ENCODE measurements at places on chromosomes 5 and 9.

DNA sequence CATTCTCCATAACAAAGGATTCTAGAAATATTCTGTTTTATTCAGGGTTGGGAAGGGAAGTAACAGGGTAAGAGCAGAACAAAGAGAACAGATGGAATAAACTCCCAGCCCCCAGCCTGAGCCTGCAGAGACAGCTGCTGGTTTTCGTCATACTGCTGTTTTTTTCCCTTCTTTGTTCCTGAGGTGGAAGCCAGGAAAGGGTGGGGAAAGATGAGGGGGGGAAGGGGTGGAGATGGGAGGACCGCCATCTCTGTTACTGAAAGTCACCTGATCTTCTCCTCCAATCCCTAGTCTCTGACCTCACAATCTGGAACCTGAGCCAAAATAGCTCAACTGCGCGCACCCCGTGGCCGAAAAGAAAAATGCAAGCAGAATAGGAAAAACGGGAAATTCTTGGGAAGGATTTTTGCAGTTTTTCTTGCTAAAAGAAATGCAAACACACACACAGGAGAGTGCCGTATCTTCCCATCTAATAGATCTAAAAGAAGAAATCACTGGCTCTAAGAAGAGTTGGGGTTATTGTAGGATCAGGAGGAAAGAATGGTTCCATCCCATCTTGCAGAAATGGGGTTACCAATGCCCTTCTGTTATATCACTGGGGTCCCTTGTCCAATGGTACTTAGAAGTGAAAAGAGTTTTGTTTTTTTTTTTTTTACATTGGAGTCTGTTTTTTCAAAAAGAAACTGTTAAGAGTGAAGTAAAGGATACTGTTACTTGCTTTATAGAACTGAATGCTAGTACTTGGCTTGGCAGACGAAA, 57.9 kb downstream of the DIAPH1 start:
- peak; percentile 98 for DNase-seq

DNA sequence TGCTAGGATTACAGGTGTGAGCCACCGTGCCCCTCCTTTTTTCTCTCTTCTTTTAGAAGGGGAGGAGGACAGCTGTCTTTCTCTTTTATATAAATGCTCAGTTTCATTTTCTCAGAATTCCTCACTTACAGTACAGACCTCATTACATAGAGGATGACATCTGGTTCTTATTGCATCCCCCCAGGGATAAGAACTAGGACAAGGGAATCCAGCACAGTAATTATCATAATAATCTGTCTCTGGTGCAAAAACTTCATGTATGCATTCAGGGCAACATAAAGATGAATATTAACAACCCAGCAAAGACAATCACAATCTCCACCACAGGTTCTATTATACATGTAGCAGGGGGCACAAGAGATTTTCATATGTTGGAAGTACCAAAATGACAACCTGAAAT, 5.1 kb downstream of the SPZ1 start:
- peak; percentile 16 for DNase-seq

- no peak for DNase-seq
Measured at GRCh38 chr5:83551821-83552220, 80.3 kb downstream of the VCAN start.

DNA sequence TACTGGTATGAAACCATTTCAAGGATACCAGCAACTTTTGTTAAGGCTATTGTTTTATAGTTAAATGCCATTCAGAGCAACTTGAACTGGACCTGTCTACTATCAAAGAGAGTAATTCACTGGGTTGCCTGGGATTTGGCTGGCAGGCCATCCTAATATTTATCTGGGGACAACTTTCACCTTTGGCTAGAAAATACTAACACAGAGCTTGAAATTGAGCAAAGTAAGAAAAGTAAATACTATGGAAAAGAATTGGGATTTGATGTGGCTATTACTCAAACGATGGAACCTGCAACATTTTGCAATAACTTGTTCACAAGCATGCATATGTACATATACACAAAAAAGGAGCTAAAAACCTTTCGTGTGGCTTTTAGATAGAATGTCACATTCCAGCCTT, 191.3 kb downstream of the DENND1A start:
- no peak for DNase-seq

GRCh38 chr9:86902586-86902985, 44.7 kb downstream of the GAS1 start:
- DNase-seq: peak; percentile 57

DNA sequence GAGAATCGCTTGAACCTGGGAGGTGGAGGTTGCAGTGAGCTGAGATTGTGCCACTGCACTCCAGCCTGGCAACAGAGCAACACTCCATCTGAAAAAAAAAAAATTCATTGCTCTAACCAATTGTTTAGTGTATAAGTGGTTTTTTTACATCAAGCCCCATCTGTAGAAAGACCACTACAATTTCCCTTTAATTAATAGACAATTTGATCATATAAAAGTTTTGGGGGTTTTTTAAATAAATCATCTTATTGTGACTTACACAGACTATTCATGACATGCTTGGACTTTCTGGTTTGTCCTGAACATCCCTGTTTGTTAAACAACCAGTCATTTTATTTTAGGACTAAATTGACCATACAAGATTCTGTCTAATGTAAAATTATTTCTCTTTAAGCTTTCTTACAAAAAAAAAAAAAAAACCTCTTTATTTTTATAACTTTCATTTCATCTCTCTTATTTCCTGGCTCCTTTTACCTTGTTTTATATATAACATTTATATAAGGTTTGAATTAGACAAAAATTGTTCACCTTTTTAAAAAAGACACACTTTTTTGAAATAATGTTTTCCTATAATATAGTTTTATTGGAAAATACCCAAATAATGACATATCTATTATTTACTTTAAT, 9.8 kb upstream of the FANCC start:
- DNase-seq: peak; percentile 18

GRCh38 chr5:104598285-104598684, 1035.7 kb upstream of the NUDT12 start:
- DNase-seq: no peak

- no peak for DNase-seq
Measured at GRCh38 chr9:123957731-123958130, 27.8 kb upstream of the DENND1A start.

- DNase-seq: no peak
Measured at GRCh38 chr5:150479416-150479815, 28.5 kb upstream of the NDST1 start.

DNA sequence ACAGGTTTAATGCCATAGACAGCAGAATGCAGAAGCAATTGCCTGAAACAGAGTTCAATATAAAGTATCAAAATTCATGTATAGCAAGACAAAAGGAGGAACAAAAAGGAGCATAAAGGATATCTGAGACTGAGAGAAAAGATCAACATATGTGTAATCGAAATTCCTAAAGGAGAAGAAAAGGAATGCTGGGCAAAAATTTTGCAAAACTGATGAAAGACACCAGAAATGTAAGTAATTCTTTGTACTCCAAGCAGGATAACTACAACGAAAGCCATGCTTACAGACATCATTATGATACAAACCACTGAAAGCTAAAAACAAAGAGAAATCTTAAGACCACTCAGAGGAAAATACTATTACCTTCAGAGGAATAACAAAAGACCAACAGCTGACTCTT, 72.8 kb upstream of the MTAP start:
- DNase-seq: no peak

DNA sequence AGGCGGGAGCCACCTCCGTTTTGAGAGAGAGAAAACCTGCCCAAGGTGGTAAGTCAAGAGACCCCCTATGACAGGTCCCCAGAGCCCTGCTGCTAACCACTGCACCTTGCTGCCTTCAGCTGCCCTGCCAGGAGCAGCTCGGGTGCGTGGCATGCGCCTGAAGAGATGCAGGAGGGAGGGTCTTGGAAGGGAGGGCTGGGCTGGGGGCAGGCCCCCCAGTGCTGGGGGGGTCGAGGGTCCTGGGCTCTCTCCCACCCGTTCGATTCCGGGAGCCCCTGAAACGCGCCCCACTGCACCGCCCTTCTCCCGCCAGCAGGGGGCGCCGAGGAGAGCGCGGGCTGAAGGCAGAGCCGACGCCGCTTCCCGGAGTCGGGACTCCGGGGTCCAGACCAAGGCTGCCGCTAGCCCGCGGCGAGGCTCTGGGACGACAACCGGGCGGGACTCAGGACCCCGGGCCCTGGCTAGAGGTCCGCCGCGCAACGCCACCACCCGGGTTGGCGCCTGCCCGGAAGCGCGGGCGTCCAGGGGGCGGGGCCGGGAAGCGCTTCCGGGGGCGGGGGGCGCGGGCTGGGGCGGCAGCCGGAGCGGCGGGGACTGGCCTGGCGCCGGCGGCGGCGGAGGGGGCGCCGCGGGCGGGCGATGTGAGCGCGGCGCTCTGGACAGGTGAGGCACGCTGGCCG, at the start of gene ZBTB34:
Gene ZBTB34 (plus strand): TSS at position 563 of the 680 bp plus-strand sequence. CDS start 18,761 bp downstream, outside the sequence.
- peak; percentile 90 for DNase-seq

DNA sequence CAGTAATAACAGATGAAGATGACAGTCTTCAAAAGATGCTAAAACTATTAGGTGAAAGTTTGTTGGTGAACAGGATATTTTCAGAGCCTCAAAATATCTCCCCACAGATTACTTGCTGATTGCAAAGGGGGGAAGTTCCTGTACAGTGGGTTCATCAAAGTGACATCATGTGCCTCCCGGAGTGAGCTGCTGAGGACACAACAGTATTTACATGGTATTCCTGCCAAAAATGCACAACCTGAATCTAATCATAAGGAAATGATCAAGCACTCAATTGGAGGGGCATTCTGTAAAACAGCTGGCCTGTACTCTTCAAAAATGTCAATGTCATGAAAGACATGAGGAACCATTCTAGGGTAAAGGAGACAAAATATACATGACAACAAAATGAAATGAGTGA, 18.9 kb upstream of the GLIS3 start:
- no peak for DNase-seq

DNA sequence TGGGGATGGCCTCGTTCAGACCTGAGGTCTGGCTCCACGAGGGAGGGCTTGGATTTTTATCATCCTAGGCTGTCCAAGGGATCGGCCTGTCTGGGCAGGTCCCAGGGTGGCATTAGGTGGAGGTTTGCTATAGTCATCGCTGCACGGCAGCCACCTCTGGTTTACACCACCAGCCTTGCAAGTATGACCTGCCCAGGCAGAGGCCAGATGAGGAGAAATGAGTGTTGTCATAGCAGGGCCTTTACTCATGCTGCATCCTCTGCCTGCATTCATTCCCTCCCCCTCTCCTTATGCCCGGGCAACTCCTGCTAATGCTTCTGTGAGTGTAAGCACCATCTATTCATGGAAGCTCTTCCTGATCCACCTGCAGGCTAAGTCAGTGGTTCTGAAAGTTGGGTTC, 15.3 kb upstream of the NDST1 start:
- no peak for DNase-seq

DNA sequence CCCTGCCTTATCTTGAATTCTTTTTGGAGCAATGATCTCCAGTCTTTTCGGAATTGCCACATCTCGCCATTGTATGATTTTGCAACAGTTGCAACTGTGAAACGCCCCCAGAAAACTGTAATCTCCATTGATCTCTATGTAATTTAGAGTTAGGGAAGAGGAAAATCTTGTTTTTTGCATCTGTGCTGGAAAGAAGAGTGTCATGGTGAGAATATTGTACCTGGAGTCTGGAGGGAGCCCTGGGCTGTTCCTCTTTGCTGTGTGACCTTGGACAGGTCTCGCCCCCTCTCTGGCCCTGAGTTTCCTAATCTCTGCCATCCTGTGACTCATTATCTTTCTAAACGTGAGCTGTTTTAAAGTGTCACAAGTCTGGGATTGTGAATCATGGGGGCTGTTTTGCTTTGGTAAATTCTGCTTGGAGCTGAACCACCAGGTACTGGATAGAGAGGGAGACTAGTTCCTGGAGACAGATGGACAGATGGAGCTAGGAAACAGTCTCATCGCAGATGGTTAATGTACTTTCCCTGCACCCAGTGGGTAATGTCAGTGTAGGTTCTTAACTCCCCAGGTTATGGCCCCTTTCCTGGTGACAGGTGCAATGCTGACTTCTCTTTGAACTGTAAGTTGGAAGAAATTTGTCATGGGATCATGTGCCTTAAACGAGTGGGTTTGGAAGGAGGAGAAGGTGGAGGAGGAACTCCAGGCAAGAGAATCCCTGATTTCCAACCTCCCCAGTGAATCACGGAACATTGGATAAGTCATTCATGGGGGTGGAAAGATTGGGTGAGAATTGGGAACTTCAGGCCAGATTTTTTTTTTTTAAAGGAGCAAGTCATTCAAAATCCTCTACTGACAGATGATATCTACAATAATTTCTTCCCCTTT, 19.6 kb downstream of the PPARGC1B start:
- DNase-seq: no peak

DNA sequence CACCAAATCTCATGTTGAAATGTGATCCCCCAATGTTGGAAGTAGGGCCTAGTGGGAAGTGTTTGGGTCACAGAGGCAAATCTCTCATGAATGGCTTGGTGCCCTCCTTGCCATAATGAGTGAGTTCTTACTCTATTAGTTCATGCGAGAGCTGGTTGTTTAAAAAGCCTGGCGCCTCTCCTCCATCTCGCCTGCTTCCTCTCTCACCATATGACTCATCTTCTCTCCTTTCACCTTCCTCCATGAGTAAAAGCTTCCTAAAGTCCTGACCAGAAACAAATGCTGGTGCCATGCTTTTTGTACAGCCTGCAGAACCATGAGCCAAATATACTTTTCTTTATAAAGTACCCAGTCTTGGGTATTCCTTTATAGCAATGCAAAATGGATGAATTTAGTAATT, 20.9 kb upstream of the ARHGAP26 start:
- DNase-seq: no peak

DNA sequence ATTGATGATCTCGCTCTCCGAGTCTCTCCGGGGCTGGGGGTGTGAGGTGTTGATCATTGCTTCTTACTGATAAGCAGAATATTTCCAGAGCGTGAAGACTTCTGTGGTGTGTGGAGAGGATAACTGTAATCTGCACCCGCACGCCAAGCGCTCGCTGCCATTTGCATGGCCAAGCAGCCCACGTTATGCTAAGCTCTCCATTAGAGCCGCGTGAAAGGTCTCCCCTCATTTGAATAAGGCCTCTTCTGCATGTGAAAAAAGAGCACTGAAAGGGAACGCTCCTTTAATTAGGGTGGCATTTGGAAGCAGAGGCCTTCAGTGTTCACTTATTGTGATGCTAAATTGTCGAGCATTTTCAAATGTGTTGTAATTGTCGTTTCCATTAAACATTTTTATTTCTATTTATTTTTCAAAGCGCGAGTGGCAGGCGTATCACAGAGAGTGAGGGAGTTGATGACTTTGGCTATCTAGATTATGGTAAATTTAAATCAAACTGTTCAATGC, 163.6 kb upstream of the IRX2 start:
- DNase-seq: no peak

GRCh38 chr9:127004946-127005769, 90.6 kb downstream of the RALGPS1 start:
- peak; percentile 33 for DNase-seq

DNA sequence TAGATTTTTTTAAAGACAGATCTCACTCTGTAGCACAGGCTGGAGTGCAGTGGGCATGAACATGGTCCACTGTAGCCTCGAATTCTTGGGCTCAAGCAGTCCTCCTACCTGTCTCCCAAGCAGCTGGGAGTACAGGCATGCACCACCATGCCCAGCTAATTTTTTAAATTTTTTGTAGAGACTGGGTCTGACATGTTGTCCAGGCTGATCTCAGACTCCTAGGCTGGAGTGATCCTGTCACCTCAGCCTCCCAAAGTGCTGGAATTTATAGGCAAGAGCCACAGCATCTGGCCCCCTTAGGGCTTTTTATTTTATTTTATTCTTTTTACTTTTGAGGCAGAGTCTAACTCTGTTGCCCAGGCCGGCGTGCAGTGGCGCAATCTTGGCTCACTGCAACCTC, 56.4 kb downstream of the NSD1 start:
- no peak for DNase-seq

- DNase-seq: no peak
Measured at GRCh38 chr5:180168758-180169157, 40.3 kb downstream of the RASGEF1C start.
